Liver (tissue), 10 donors: ENCODE measurements at places on chromosomes 12 and 14. TPM values are rescaled to one million over a fixed set of nuclear protein-coding genes. Genes with fewer than 3 reads are reported as not detected.

DNA sequence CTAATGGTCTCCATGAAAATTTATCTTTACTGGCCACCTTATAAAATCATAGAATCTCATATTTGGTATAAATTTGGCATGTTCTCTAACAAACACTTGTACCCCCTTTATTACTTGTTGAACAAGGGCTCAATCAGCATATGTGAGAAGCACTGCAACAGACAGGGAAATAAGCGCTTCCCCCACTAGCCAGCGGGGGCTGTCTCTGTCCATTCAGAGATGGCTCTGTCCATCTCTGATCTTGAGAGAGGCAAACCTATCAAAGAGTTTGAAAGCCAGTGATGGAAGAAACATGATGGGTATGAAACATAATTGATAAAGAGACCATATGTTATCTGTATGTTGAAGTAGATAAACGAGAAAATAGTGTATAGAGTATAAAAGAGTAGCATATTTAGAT, 326.8 kb downstream of the PDZRN4 start:
- no peak for DNase-seq

DNA sequence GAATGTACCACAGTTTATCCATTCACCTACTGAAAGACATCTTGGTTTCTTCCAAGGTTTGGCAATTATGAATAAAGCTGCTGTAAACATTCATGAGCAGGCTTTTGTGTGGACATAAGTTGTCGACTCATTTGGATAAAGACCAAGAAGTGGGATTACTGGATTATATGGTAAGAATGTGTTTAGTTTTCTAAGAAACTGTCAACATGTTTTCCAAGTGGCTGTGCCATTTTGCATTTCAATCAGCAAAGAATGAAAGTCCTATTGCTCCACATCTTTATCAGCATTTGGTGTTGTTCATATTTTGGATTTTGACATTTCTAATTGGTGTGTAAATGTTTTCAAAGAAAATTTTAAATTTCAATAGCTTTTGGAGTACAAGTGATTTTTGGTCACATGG, 27.3 kb upstream of the KLRF1 start:
- no peak for DNase-seq

GRCh38 chr14:50954811-50955372, 10.6 kb upstream of the PYGL start:
- no peak for DNase-seq

DNA sequence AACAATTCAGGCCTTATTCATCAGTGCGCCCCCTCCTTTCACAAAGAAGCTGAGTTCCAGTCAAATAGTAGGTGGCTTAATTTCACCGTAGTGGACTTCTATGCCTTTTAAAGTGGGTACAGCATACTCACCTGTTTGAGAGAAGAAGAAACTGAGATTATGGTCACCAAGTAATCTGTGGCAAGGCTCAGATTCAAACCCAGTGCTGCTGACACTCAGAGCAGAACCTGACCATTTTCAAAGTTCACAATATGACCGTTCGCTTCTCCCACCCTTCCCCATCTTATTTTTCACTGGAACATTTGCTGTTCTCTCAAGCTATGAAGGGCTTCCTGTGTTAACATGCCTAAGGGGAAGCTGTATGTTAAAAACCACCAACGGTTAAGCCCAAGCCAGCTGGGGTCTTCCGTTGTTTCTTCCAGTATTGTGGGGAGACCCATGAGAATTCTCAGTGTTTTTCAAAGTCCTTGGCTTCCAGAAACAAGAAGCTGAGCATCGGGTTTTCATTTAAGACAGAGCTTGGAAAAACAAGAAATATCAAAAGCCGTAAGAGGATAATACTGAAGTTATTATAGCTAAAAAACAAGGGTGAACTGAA, 6.1 kb upstream of the PSMA6 start:
- no peak for DNase-seq

DNA sequence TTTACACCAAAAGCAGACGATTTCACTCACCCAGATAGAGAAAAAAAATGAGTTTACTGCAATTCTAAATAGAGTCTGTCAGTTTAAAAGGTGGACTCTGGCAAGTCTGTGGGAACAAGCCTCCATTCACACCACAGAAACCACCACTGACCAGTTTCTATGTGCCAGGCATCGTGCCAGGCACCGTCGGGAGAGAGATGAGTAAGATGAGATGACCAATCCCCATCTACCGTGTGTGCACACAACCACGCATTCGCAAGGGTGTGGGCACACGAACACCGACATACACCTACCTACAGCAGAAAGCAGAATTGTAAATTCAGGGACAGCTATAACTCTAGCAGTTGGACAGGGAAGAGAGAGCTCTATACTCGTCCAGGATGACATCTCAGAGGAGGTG, 58.3 kb downstream of the PRIMA1 start:
- no peak for DNase-seq

TSPAN19 gene
- not detected for polyA plus RNA-seq
